ENCODE measurements at places on chromosomes 4 and X.

DNA sequence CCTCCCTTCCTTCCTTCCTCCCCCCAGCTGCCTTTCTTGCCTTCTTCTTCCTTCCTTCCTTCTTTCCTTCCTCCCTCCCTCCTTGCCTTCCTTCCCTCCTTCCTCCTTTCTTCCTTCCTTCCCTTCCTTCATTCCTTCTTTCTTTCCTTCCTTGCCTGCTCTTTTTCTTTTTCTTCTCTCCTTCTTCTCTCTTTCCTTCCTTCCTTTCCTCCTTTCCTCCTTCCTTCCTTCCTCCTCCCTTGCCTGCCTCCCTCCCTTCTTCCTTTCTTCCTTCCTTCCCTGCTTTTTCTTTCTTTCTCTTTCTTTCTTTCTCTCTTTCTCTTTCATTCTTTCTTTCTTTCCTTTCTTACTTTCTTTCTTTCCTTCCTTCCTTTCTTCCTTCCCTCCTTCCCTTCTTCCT, 49.1 kb downstream of the STK32B start:
- DNase-seq, result no peak

GRCh38 chr4:100424376-100424775, 93.4 kb downstream of the EMCN start:
- no peak for DNase-seq

- DNase-seq, result no peak
These were observed 16.0 kb downstream of the SCLT1 start for GRCh38 chr4:129077326-129077725.

DNA sequence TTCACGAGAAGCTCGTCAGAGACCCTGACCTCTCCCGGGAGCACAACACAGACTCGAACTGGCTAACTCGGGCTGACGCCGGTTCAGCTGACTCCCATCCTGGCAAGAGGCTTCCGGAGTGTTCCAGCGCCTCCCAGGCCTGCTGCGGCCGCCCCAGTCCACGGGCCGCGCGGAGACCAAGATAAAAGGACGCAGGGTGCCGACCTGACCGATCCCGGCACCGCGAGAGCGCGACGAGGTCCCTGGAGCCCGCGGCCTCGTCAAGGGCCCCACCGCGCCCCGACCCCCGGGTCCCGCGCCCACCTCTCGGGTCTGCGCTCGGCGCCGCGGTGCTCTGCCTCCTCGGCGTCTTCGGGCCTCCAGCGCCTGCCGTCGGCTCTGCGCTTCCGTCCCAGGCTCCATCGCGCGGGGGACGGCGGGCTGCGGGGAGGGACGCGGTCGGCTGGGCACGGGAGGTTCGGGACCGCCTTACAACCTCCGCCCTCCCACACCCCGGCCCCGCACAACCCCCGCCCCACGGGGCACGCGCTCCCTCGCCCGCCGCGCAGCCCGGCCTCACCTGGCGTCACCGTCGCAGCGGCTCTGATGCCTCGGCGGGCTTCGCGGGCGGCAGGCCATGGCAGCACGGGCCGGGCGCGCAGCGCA, 426 bp downstream of the SLBP start:
- peak; percentile 21 for DNase-seq

DNA sequence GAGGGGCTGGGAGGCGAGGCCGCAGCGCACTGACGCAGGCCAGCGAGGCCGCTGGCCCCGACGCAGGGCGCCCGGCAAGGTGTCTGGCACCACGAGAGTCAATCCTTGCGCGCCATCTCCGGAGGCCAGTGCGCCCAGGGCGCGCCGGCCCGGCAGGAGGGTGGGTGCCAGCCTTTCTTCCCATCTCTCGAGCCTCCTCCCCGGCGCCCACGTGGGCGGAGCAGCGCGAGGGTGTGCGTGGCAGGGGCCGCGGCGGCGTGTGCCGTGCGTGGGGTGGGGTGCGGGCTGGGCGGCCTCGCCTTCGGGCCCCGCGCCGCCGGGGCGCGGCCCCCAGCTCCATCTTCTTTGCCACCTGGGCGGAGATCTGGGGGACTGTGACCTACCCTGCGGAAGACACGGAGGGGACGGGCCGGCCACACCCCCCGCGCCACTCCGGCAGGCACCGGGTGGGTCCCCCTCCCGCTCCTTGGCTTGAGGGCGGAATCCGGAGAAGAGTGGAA, 877 bp downstream of the JAKMIP1 start:
- DNase-seq, result peak; percentile 28

DNA sequence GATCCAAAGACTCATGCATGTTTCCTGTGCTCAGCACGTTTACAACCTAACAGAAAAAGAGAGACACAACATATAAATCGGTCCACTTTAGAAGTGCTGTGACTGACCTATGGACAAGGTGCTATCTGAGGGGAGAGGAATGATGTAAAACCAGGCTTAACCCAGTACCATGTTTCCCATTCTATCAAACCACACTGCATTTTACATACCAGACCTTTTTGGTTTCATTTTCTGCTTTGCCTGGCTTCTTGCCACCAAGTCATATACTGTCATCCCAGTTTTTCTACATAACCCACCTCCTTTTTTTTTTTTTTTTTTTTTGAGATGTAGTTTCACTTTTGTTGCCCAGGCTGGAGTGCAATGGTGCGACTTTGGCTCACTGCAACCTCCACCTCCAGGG, 82.2 kb downstream of the KLF8 start:
- DNase-seq, result no peak

- no peak for DNase-seq
These were observed 77.8 kb upstream of the SLC4A4 start for GRCh38 chr4:71261001-71261400.

- no peak for DNase-seq
These were observed 48.1 kb downstream of the SRPX start for GRCh38 chrX:38172596-38172995.

DNA sequence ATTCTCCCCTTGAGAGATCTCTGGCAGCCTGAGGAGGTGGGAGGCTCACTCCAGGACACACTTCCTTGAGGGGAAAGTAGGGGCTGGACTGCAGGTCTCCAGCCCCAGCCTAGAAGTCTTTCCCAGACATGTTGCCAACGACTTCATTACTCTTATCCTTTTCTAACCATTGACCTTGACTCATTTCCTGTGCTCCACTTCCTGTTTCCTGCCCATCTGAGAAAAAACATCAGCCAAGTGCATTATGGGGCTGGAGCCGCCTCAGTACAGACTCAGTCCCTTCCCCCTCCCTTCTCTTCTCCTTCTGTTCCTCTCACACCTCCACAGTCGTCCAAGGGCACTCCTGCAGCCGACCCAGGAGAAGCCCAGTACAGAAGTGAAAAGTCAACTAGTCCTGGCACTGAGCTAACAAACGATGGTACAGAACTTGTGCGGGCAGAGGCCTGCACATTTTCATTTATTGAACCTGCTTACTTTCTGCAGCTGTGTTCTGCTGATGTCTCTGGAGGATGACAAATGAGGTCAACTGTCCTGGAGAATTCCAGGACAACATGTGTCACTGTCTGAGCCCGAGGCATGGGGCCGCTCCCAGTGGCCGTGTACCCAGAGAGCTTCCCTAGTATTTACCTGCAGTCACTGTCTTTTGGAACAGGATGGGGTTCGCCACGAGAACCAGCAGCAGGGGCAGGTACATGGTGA, 20.1 kb downstream of the GPR143 start:
- no peak for DNase-seq

- no peak for DNase-seq
These were observed 69.3 kb downstream of the HHIP start for GRCh38 chr4:144715230-144715629.

DNA sequence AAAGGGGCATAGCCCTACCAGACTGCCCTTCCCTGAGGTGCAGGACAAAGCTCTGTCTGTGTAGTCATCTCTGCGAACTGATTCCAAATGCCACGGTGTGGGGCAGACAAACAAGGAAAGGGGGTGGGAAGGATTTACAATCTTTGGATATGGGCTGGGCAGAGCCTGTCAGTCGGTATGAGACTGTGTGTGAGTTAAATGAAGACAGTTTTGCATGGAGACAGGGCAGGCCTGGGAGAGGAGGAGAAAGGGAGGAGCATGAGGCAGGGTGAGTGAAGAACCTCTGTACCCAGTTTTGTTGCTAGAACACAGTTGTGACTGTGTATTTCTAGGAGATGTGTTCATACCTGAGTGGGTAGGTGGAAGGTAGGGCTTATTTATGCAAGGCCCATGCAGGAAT, 59.4 kb upstream of the MSN start:
- DNase-seq, result no peak

GRCh38 chr4:6884341-6884870, 25.2 kb upstream of the TBC1D14 start:
- DNase-seq, result no peak

GRCh38 chr4:169050881-169051760, 41.1 kb upstream of the CBR4 start:
- DNase-seq, result no peak

GRCh38 chr4:5218376-5219069, 167.2 kb downstream of the STK32B start:
- DNase-seq, result no peak

- no peak for DNase-seq
These were observed 14.6 kb upstream of the HNRNPD start for GRCh38 chr4:82388405-82388804.

DNA sequence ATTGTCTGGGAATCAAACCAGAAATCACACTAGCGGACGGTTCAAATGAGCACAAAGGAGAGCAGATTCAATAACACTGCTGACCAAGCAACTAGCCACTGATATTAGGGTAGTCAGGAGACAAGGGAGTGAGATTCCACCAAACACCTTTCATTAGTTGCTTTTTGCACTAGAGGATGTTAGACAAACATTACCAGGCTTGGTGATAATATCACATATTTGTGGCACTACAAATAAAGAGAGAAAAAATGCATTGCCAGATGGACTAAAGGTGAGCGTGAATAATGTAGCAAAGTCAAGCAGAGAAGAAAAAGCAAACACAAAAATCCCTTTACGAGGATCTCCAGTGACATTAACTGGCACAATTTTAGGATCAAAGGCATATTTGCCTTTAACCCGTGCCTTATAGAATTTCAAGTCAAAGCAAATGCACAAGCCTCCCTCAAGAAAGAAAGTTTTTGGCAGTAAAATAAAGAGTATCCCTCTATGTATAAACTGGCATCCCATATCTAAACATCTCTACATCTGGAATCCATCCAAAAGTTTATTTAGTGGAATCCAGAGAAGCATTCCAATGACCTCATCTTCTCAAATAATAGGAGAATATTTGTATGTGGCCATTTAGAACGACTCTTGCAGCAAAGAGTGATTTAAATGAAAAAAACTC, 290.9 kb downstream of the KCTD8 start:
- no peak for DNase-seq

- DNase-seq, result no peak
These were observed 32.0 kb upstream of the MBNL3 start for GRCh38 chrX:132520792-132521191.

DNA sequence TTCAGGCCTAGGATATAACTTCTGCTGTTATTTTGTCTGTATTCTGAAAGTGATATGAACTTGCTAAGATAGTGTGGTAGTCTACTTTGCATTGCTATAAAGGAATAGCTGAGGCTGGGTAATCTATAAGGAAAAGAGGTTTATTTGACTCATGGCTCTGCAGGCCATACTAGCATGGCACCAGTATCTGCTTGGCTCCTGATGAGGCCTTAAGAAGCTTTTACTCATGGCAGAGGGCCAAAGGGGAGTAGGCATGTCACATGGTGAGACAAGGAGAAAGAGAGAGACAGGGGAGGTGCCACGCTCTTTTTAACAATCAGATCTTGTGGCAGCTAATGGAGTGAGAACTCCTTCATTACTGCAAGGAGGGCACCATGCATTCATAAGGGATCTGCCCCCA, 247.3 kb downstream of the GPAT3 start:
- DNase-seq, result no peak

GRCh38 chr4:133596459-133596858, 447.4 kb downstream of the PCDH10 start:
- DNase-seq, result no peak

- no peak for DNase-seq
These were observed 1567.9 kb downstream of the ARAP2 start for GRCh38 chr4:34676400-34676799.

- DNase-seq, result no peak
These were observed 7.6 kb upstream of the VEGFD start for GRCh38 chrX:15391850-15392249.

DNA sequence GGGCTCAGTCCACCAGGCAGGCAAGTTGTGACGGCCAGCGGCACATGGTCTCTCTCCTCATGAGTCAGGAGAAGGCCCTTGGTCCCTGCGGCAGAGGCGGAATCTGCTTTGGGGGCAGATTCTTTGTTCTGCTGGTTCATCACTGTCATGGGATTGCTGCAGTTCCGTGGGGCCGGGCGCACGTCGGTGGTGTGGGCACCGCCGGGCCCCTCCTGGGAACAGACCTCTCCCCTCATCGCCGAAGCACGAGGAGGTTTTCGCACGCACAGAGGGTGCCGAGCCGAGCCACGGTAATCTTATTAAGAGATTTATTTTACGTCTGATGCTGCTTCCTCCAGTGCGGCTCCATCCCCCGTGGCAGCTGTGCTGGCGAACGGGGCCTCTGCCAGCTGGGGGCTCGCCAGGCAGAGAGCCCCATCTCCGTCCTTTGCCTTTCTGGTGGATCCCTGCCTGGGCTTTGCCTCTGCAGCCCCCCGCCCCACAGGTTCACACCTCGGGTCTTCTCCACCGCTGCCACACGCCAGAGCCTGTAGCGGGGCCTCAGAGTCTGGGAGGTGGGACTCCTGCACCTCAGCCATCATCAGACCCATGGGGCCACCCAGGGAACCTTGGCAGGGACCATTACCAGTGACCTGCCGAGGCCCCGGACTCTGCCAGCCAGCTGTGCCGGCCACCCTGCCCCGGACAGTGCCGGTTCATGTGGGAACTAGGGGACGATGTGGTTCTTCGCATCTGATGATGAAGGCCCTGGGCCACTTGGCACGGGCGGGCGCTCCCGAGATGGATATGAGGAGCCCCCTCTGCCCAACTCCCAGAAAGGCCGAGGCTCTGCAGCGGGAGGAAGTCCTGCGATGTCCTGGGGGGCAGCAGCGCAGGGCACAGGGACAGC, 86.7 kb upstream of the NKX1-1 start:
- DNase-seq, result no peak

- DNase-seq, result no peak
These were observed 92.5 kb downstream of the GASK1B start for GRCh38 chr4:158080354-158080753.

GRCh38 chrX:39174241-39174771, 373.0 kb downstream of the MID1IP1 start:
- no peak for DNase-seq

DNA sequence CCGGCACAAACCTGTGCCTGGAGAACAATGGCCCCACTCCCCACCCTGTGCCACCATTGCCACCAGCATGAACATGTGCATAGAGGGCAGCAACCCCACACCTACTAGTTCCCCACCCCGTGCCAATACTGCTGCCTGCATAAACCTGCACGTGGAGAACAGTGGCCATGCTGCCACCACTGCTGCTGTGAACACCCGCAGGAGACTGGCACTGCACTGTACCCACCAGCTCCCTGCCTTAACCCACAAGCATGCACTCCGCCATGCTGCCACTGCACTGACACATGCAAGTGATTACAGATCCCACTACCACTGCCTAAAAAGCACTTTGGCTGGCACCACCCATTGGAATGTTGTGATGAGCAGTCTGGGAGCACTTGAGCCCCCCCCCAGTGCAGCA, 77.3 kb downstream of the NAA11 start:
- DNase-seq, result no peak
